ENCODE measurements at places on chromosomes 11 and 22. TPM values are rescaled to one million over a fixed set of nuclear protein-coding genes. Genes with fewer than 3 reads are reported as not detected.

Gene APOL6
- polyA plus RNA-seq: 2.9 TPM

Gene TBX1
- 0.79 TPM for polyA plus RNA-seq

Gene THRSP
- polyA plus RNA-seq: 0.22 TPM

Gene KCTD14
- polyA plus RNA-seq: 13.8 TPM

Gene WBP2NL
- polyA plus RNA-seq: 5.1 TPM

DNA sequence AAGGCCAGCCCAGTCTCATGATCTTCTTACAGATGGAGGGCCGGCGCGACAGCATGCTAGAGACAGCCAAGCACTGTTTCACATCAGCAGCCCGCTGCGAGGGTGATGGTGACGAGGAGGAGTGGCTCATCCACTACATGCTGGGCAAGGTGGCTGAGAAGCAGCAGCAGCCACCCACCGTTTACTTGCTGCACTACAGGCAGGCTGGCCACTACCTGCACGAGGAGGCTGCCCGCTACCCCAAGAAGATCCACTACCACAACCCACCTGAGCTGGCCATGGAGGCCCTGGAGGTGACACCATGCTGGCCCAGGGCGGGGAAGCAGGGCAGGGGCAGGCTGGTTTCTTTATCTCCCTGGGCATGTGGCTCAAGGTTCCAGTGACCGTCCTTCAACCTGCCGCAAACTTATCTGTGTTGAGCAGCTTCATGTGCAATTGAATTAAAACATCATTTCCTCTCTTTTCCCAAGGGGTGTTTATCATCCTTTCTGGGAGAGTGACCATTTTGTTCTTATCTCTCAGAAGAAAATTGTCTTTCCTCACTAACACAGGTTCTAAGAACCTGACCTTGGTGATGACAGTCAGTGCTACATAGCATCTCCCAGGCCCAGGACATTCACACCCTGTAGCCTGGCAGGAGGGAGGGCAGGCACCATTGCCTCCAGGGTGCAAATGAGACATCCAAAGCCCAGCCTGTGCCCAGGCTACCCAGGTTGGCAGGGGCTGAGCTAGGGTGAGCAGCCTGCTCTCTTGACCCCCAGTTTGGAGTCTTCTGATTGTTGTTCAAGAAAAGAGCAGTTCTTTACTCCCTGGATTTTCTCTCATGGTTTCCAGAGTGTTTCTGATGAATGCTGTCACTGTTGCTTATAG is 80.7 kb downstream of the CABIN1 start:
- DNase-seq: no peak

DNA sequence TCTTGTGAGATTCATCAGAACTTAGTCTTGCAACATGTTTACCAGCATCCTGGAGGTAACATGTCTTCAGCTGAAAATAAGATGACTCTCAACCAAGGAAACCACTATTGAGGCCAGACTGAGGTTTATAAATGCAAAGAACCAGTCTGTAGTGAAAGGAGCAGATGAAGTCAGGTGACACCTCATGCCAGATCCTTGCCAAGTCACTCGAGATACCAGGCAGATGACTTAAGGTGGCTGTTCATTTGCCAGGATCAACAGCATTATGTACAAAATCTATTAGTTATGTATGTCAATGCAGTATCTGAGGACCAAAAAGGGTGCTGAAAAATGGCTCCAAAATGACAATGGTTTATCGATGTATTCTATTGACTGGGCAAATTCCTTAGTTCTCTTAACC is 100.0 kb upstream of the SOX6 start:
- DNase-seq: no peak

GRCh38 chr22:41943661-41944209 is 3.2 kb downstream of the CENPM start:
- DNase-seq: no peak

DNA sequence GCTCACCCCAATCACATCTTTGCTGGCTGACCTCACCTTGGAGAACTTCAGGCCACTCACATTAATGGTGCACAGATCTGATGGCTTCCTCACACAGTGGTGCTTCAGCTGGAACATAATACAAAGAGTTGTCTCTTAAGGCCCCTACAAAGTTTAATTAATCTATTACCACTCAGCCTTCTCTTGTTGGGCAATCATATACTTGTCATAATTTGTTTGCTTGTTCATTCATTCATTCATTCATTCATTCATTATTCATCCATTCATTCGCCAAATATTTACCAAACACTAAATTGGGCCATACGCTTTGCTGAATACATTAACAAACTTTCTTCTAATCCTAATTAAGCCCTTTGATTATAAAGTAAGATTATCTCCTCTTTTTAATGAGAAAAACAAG is 15.1 kb downstream of the XRRA1 start:
- no peak for DNase-seq

- no peak for DNase-seq
Measured at GRCh38 chr11:102293873-102294601, 23.2 kb upstream of the BIRC3 start.

DNA sequence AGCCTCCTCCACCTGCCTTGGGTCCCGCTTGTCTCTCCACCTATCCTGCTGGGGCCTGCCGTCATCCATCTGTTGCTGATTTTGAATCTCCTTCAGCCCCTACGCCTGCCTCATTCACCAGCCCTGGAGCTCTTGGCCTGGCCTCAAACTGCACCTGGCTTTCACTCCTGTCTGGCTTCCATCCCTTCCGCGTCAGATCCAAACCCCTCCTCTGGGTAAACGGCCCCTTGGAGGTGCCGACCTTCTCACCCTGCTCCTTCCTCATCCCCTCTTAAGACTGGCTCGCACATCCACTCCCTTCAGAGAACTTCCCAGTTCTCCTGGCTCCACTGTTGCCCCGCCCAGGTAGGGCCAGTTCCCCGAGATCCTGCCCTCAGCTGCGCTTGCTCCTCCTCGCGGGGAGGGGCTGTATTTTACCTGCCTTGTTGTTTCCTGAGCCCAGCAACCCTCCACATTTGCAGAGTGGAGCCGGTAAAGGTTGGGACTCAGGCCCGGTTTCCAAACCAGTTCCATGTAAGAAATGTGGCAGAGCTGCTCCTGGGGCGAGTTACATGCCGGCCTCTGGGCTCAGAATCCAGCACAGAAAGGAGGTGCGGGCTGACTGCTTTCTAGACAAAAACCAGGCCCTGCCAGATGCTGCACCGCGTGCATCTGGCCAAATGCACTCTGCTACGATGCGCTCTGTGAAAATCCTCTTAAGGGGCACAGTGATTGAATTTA is 13.9 kb upstream of the SHANK2 start:
- DNase-seq: no peak

GRCh38 chr11:12942157-12942556 is 67.0 kb upstream of the RASSF10 start:
- no peak for DNase-seq

GRCh38 chr22:26781596-26781995 is 124.2 kb downstream of the MIAT start:
- DNase-seq: no peak

DNA sequence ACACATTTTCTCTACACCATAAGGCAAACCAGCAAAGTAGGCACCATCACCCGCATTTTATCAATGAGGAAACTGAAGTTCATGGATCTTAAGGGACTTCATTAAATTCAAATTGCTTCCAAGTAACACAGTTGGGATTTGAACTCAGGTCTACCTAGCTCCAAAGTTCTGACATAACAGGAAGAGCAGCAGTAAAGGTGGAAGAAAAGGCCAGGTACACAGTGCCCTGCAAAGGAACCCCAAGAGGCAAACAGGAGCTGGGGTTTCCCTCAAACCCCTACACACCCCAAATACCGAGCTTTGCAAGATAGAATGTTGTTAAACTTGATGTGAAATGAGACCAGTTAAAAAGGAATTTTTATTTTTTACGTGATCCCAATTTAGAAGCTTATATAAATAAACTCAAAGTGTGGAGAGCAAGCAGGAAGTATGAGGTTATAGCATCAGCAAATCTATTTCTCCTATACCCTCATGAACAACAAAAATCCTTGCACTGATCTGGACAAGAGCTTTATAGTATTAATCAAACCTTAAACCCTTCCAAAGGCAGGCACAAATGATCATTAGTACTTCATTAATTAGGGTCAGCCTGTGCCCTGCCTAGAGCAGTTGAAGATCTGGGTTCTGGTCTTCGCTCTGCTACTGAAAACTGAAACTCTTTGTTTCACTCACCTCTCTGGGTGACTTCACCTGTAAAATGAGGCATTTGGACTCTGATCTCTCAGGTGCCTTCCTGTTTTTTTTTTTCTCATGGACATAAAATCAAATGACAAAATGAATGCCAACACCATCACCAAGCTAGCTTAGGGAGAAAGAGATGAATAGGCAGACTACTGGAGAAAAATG is 36.5 kb downstream of the SYTL2 start:
- DNase-seq: no peak

GRCh38 chr22:26174280-26174679 is 5.0 kb downstream of the SEZ6L start:
- no peak for DNase-seq
